Endothelial cell of umbilical vein (primary cell): ENCODE measurements at places on chromosomes 1 and 21.

- peak; percentile 27 for DNase-seq
Observed at GRCh38 chr1:40315795-40316594, 1.1 kb downstream of the COL9A2 start.

DNA sequence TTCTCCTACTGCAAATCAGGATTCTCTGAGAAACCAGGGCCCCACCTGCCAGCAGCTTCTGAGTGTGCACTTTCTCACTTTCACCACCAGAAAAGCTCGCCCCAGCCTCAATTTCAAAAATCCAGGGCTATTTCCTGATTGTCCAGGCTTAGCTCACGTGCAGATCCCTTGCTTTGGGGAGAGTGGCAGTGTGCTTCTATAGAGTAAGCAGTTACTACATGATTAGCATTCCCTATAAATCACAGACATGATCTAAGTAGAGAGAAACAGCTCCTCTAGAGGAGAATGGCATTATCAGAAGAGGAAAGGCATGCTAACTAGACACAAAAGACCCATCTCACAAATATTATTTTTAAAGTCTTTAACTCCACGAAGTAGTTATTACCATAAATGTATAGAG lies 456.0 kb upstream of the PKN2 start:
- no peak for DNase-seq

DNA sequence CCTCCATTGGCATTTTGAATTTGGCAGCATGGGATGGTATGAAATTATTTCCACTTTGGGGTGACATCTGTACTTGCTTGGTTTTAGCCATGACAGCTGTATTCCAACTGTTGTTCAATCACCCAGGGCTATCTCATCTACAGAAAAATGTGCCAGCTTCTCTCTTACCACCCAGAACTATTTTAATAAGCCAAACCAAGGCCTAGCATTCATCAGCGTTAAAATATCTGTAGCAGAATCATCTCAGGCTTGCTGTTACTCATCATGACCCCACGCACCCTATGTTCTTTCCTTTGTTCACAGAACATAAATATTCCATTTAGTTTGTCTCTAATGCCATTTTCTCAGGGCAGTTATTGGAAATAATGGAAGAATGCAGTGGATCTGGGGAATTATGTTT lies 49.8 kb downstream of the GIPC2 start:
- DNase-seq: peak; percentile 86

GRCh38 chr1:15153842-15154479 lies 414 bp downstream of the TMEM51 start:
- DNase-seq: peak; percentile 70

- DNase-seq: no peak
Observed at GRCh38 chr1:180397175-180397574, 105.2 kb downstream of the ACBD6 start.

GRCh38 chr1:32878183-32878582 lies 7.5 kb upstream of the FNDC5 start:
- DNase-seq: no peak

- peak; percentile 96 for DNase-seq
Observed at GRCh38 chr1:12435639-12436344, 182.2 kb downstream of the DHRS3 start.

DNA sequence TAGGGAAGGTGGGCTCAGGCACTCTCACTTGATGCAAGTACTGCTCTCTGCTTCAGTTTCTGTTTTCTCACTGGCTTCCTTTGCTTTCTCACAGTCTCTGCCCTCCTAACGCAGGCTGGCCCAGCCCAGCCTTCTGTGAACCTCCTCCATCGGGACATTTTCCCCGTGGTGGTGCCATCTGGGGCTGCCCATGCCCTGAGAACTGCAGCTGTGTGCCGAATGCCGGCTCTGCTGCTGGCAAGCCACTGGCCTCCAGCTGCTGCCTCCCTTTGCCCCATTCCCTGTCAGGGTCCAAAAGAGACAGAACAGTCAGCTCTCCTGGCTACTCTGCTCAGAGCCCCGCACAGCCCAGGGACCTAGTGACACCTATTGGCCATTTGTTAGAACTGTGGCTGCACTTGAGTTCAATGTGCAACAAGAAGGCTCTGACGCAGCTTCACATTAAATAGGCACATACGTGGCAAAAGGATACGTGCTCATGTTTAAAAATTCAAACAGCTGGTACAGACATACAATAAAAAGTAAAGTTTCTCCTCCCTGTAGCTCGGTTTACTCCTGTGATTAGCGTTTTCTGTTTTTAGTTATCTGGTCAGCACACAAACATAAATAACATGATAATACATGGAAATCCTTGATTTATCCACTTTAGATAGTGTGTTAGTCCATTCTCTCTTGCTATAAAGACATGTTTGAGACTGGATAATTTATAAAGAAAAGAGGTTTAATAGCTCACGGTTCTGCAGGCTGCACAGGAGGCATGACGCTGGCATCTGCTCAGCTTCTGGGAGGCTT lies 46.6 kb downstream of the FCRL5 start:
- DNase-seq: peak; percentile 60
